ENCODE measurements at places on chromosomes 11 and 22. TPM values are rescaled to one million over a fixed set of nuclear protein-coding genes. Genes with fewer than 3 reads are reported as not detected.

GRCh38 chr22:47713941-47714340, 951.5 kb downstream of the TBC1D22A start:
- DNase-seq: no peak

- DNase-seq: peak; percentile 18
Observed at GRCh38 chr11:120248551-120249278, 8.8 kb downstream of the POU2F3 start.

GRCh38 chr11:118353084-118353710, 6.2 kb upstream of the UBE4A start:
- DNase-seq: no peak

DNA sequence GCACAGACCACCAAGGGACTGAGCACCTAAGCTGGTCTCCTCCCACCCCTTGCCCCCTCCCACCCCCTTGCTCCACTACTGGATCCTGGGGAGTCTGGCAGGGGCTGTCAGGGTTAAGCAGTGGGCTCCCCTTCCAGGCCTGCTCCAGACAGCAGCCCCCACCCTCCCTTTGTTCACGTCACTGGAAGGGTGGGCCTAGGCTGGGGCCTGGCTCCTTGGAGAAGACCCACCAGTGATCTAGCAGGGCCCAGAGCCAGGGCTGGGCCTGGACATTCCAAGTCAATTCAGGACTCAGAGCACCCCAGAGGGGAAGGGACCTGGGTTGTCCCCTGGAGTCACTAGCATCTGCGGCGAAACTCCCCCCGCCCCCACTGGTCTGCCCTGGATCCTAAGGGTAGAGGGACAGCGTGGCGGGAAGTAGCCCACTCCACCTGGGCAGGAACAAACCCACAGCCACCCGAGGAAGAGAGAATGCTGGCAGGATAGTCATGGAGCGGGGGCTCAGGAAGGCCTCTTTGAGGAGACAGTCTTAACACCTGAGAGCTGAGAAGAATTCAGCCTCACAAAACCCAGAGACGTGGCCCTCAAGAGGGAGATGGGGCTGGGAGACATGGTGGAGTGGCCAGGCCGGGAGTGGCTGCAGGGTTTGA, 45.8 kb downstream of the IGLL1 start:
- DNase-seq: no peak

DNA sequence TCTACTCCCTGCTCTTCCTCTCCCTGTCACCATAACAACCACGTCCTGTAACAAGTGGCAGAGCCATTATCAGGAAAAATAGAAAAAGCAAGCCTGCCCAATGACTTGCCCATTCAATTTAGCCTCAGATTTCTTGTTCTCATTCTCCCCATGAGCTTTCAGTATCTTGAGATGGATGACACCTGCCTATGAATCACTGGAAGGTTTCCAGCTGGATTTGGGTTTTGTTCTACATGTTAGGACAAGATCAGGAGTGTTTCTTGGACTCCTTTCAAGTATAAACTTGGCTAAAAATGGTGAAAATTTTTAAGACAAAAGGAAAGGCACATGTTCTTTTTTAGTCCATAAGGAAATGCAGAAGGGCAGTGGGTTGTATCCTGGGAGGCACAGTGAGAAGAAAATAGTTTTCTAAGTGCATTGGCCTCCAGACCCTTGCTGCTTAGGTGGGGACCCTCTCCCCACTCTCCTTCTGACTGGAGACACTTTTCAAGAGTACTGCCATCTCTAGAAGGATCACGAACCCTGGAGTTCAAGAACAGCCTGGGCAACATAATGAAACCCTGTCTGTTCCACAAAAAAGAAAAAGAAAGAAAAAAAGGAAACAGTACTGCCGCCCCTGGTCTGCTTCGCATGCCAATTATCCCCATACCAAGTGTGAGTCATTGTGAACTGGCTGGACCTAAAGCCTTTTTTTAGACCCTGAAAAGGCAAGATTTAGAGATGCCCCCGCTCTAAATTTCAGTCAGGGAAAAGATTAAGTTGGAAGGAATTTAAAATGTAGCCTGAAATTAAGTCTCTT, 51.0 kb downstream of the MTNR1B start:
- DNase-seq: no peak

- DNase-seq: no peak
Observed at GRCh38 chr11:130486987-130487923, 38.8 kb downstream of the ADAMTS15 start.

DNA sequence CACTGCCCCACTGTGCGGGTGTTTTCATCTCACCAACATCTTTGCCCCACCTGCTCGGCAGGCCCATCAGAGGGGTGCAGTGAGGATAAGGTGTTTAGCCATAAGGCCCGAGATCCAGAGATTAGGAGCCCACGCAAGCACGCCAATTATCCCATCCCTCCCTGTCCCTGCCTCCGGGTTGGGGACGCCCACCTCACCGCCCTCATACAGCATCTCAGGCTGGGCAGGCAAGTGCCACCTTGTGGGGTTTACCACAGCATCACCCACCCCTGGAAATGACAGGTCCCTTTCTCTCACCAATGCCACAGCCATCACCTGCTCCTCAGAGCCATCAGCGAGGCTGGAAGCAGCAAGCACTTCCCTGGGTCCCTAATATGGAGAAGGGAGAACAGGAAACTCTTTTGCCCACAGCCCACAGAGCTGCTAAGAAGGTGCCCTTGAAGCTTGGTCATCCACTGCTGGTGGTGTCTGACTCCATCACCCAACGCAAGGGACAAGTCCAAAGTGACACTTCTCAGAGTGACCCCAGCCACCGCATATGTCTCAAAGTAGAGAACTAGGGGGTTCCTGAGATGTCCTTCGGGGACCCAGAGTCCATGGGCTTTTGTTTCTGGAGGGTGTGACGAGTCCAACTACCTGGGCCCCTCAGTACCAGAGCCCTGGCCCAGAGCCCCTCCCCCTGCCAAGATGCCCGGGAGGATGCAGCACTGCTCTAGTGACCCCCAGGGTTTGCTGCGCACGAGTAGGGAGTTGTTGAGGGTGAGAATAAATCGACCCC, 15.8 kb downstream of the VPS37C start:
- no peak for DNase-seq

GRCh38 chr11:133173810-133174412, 358.4 kb downstream of the OPCML start:
- no peak for DNase-seq

- no peak for DNase-seq
Observed at GRCh38 chr11:35488117-35488516, 37.3 kb downstream of the PAMR1 start.

- no peak for DNase-seq
Observed at GRCh38 chr11:70633610-70634009, 235.3 kb downstream of the CTTN start.

DNA sequence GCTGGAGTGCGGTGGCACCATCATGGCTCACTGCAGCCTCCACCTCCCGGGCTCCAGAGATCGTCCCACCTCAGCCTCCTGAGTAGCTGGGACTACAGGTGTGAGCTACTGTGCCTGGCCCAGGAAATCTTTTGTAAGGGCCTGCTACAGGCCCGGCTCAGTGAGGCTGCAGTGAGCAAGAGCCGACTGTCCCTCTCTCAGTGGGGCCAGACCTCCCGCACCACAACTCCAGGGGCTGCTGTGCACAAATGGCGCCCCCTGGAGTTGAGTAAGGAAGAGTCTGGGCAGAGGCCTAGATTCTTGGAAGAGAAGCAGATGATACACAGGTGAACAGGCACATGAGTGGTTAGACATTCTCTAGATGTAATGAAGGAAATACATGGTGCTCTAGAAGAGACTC, 7.0 kb downstream of the SERHL2 start:
- DNase-seq: peak; percentile 38

DNA sequence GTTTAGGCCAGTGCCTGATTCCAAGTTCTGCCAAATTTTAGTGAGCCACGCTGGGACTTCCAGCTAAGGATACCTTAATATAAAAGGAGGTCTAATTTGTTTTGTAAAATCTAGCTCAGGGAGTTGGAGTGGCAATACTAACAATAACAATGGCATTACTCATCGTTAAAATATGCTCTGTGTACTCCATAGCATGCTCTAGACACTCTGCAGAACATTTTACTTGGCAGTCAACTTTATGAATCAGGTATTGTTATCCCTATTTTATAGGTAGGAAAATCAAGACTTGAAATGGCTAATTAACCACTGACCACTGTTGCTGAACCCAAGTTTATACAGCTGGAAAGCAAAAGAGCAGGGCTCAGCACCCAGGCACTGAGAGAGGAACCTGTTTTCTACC, 485.0 kb upstream of the KIRREL3 start:
- no peak for DNase-seq

GRCh38 chr11:80255021-80255420, 814.2 kb upstream of the TENM4 start:
- DNase-seq: no peak

DNA sequence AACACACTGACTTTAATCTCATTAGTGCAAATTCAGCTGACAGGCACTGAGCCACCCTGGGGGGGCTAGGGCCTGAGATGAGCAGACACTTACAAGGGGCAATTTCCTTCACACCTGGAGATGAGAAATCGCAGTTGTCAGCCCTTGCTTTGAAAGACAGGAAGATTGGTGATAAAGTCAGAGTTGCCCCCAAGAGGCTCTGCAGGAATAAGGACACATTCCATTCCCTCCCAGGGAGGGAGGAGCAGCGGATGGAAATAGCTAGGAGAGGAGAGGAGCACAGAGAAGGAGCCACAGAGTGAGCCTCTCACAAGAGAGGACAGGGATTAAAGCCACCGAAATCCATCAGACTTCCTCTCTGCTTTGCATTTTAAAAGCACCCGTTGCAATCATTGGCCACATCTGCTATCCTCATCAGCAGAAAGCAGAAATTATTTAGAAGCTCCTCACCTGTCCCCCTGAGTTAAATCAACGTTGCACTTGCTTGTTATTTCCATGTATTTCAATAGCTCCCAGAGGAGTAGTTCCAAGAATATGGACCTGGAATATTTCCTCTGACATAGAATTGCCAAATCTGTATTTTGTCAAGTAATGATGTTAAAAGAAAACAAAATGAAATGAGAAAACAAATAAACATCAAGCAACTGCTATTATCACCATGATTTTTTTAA, 213.7 kb downstream of the BARX2 start:
- DNase-seq: no peak

DNA sequence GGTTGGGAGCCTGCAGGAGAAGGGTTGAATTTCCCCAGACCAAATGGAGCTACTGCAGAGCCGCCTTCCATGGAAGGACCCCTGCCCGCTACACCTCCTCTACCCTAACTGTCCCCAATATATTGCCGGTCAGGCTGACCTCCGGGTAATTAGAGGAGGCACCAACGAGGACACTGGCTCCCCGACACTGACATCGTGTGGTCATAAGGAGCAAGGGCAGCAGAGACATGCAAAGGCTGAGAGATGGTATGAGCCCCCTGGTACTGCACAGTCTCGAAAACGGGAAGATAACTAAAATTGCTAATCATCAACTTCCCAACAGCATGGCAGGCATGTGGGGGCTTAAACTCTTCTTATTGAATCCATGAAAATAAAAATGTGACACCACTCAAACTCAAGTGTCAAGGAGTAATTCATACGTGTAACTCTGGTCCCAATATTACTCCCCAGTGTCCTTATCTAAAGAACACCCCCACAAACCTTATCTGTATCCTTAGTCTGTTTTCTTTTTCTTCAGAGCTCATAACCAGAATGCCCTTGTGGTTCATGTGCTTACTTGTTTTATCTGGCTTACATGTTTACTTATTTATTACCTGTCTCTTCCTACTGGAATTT, 4.4 kb downstream of the CAVIN3 start:
- DNase-seq: peak; percentile 57

DNA sequence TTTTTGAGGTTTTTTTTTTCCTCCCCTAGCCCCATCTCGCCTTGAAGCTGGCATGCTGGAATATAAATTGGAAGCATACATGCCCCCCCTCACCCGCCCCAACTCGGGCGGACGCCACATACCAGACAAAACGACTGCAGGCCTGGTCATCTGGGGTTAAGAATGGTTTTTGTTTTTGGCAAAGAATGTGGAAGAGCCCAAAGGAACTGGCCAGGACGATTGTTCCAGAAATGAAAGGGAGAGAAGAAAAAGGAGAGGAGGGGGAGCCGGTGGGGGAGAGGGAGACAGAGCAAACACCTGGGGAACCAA, 25.0 kb downstream of the MN1 start:
- no peak for DNase-seq

- no peak for DNase-seq
Observed at GRCh38 chr11:84437071-84437980, 1151.2 kb upstream of the CCDC90B start.

DNA sequence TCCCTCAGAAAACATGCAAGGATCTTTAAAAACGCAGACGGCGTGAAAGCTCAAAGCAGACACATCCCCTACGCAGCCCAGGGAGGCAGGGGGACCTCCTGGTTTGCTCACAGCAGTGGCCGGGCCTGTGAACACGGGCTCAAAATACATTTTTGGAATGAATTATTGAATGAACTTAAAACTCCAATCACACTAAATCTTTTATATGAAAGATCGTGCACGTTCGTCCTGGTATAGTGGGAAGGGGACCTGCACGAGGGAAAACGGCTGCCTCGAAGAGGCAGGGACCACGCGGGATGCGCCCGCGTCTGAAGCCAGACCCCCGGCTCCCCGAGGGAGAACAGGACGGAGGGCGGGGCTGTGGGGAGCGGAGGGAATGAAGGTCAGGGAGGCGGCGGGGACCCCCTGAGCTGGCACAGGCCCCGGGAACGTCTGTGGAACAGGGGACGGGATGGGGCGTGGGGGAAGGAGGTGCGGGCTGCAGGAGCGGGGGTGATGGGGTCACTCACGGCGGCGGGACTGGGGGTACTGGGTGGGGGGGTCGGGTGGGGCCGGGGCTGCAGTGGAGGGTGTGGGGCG, 1.3 kb upstream of the PANX2 start:
- DNase-seq: no peak

GRCh38 chr11:12139144-12139881, 28.9 kb downstream of the MICAL2 start:
- DNase-seq: no peak

DNA sequence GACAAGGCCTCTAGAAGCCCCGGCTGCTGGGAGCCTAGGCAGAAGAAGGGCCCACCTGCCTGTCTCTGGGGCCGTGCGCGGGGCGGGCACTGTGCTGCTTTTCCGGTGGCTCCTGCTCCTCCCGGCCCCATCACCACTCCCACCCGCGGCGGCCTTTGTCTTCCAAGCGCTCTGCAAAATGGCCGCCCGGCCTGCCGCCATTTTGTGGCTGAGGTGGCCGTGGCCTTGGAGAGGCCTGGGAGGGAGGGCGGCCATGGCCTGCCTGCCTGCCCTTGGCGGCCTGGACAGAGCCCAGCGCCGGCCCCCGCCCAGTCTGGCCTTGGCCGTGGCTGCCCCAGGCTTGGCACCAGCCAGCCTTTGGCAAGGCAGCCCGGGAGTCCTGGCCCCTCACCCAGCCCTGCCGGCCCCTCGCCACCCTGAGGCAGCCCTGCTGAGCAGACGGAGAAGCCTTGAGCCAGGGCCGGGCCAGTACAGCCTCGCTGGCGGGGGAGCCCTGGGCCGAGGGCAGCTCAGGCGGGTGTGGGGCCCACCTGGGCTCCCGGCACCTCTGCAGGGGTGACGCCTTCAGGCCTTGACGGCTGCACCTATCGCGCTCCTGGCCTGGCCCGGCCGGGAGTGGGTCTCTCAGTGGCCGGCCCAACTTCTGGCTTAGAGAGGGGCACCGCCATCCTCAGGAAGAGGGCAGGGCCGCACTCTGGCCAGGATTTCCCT, 46.0 kb upstream of the PPARA start:
- DNase-seq: no peak

C11orf42 gene
- total RNA-seq: not detected

WBP2NL gene
- not detected for total RNA-seq

DEUP1 gene
- not detected for total RNA-seq

CSNK2A3 gene
- total RNA-seq: 5.4 TPM

ALX4 gene
- total RNA-seq: not detected

ST14 gene
- not detected for total RNA-seq

OTOG gene
- total RNA-seq: not detected

SGSM1 gene
- total RNA-seq: not detected
